ENCODE measurements at places on chromosomes 5 and 9. TPM values are rescaled to one million over a fixed set of nuclear protein-coding genes. Genes with fewer than 3 reads are reported as not detected.

DNA sequence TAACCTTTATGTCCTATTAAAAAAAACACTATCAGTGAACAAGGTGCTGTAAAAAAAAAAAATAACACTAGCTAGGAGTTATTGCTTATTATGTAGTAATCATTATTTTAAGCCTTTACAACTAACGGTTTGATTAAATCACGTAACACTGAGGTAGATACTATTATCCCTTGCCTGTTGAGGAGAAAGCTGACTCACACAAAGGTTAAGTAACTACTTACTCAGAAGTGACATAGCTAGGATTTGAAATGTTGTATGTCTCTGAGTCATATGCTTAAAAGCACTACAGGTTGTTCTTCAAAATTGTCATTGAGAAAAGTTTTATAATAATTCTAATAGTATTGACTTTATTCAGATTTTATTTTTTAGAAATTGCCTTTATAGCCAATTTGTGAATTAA lies 8.8 kb downstream of the TENT2 start:
- H3K27ac ChIP-seq, result no peak overlapping the region
- H3K27me3 ChIP-seq, result no peaks in the 10 kb centered on the region
- DNase-seq, result no peak
- no peaks in the 10 kb centered on the region for H3K4me1 ChIP-seq
- H3K36me3 ChIP-seq, result peaks cover 4% of the 10 kb centered on the region

STK32A gene
- polyA plus RNA-seq, result not detected

GRCh38 chr9:79896390-79896980 lies 324.7 kb downstream of the TLE4 start:
- H3K36me3 ChIP-seq, result no peaks in the 10 kb centered on the region
- no peak overlapping the region for H3K4me3 ChIP-seq
- DNase-seq, result no peak
- H3K27ac ChIP-seq, result no peak overlapping the region
- H3K4me1 ChIP-seq, result no peaks in the 10 kb centered on the region

DNA sequence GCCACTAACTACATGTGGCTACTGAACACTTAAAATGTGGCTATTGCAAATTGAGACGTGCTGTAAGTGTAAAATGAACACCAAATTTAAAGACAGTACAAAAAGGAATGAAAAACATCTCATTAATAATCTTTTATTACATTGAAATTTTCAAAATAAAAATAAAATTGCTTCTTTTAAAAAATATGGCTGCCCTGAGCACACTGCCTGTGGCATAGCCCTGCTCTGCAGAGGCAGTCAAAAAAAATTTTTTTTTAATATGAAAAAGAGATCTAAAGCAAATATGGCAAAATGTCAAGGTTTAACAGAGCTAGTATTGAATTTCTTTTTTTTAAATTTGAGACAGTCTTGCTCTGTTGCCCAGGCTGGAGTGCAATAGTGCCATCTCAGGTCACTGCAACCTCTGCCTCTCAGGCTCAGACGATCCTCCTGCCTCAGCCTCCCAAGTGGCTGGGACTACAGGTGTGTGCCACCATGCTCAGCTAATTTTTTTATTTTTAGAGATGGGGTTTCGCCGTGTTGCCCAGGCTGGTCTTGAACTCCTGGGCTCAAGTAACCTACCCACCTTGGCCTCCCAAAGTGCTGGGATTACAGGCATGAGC lies 25.6 kb downstream of the CARNMT1 start:
- no peak overlapping the region for H3K27ac ChIP-seq
- peaks cover 2% of the 10 kb centered on the region for H3K4me1 ChIP-seq
- H3K36me3 ChIP-seq, result no peaks in the 10 kb centered on the region

TMEM245 gene
- 48.0 TPM for polyA plus RNA-seq

DNA sequence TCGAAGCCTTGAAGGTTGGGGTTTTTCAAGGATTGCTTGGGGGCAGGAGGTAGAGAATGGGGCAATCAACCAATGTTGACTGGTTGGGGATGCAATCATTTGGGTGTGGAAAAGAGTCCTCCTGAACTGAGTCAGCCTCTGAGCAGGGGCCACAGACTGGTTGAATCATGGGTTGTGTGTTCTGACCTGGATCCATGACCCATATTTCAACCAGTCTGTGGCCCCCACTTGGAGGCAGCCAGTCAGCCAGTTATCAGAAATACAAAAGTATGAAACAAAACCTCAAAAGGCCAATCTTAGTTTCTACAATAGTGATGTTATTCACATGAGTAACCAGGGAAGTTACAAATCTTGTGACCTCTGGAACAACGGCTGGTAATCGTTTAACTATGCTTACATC lies 81.4 kb upstream of the RANBP6 start:
- H3K36me3 ChIP-seq, result no peaks in the 10 kb centered on the region
- H3K27me3 ChIP-seq, result no peaks in the 10 kb centered on the region
- H3K4me3 ChIP-seq, result no peak overlapping the region
- peaks cover 15% of the 10 kb centered on the region for H3K4me1 ChIP-seq

IFNA2 gene
- polyA plus RNA-seq, result not detected

- no peaks in the 10 kb centered on the region for H3K27me3 ChIP-seq
- no peak overlapping the region for H3K4me3 ChIP-seq
- H3K36me3 ChIP-seq, result no peaks in the 10 kb centered on the region
- DNase-seq, result no peak
- no peak overlapping the region for H3K27ac ChIP-seq
- no peaks in the 10 kb centered on the region for H3K4me1 ChIP-seq
Measured at GRCh38 chr5:160534125-160534524, 112.5 kb downstream of the PTTG1 start.

PCDHGA8 gene
- 0.43 TPM for polyA plus RNA-seq

DNA sequence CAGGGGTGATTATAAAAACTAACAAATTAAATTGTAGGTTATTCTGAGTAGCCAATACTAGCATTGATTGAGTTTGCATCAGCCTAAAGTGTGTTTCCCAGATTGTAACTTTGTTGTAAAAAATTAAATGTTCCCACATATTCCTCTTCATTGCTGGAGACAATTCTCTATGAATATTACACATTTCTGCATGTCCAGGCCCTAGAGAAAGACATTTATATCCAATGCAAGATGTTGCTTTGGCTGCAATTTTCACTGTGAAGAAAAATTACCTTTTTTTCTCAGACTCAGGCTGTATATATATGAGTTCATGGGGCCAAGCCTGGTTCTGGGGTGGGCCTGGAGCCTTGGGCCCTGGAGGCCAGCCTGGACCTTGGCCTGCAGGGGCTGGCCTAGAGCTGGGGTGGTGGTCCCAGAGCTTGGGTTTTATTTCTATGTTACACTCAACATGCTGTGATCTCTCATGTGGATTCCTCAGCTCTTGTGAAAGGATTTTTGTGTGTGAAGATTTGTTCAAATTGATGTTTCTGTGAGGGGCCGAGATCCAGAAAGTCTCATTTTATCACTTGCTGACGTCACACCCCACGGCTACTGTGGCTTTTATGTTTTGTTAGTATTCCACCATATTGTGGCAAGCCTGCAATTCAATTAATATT lies 232.5 kb downstream of the SPATA31A1 start:
- H3K36me3 ChIP-seq, result no peaks in the 10 kb centered on the region
- DNase-seq, result no peak
- H3K27me3 ChIP-seq, result no peaks in the 10 kb centered on the region

PCDHB15 gene
- 0.55 TPM for polyA plus RNA-seq

DNA sequence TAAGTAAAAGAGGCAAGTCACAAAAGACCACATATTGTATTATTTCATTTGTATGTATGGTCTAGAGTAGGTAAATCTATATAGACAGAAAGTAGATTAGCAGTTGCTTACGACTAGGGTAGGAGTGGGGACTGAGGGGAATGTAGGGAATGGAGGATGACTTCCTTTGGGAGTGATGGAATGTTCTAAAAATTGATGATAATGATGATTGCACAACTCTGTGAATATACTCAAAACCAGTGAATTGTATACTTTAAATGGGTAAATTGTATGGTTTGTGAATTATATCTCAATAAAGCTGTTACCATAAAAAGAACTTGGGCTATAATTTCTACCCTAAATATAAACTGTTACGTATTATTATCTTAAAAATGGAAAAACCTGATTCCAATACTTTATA lies 35.0 kb downstream of the ADAMTS6 start:
- H3K4me1 ChIP-seq, result no peaks in the 10 kb centered on the region
- no peak overlapping the region for H3K4me3 ChIP-seq
- DNase-seq, result no peak
- H3K36me3 ChIP-seq, result peaks cover 14% of the 10 kb centered on the region
- no peak overlapping the region for H3K27ac ChIP-seq

TMC1 gene
- polyA plus RNA-seq, result 0.30 TPM

- DNase-seq, result no peak
- H3K27ac ChIP-seq, result no peak overlapping the region
- peaks cover 4% of the 10 kb centered on the region for H3K4me1 ChIP-seq
- no peaks in the 10 kb centered on the region for H3K36me3 ChIP-seq
Measured at GRCh38 chr5:122062205-122062604, 15.9 kb downstream of the LOX start.

All from endothelial cell of umbilical vein (primary cell).